ENCODE measurements at places on chromosomes 1 and 21.

DNA sequence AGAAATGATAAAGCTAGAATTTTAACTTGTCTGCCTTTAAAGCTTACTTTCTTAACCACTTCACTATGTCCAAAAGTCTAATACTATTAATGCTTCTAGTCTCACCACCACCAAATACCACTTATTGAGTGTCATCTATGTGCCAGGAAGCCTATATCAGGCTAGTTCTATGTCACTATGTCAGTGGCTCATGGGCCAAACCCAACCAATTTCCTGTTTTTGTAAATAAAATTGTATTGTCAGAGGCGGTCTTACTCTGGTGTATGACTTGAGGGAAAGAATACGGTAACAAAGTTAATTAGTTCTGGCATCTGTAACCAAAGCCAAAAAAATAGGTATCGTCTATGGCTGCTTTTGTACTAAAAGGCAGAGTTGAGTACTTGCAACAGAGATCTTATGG, 14.8 kb downstream of the F5 start:
- DNase-seq: no peak

- DNase-seq: no peak
Measured at GRCh38 chr1:14757286-14757625, 158.8 kb downstream of the KAZN start.

DNA sequence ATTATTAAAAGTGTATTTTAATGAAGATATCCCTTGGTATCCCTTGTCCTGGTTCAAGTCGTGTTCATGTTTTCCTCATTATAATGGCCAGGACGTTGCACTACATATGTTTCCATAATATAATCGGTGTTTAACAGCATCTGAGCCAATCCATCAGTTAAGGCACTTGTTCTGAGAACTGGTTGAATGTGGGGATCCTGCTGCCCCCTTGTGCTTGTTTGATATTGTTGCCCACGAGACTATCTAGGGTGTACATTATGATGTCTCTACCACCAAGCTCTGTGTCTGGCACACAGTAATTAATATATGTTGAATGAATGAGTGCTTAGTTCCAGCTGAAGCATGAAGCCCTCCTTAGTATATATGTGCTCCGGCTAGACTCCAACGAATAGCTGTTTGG, 193.0 kb downstream of the CACNA1E start:
- no peak for DNase-seq

DNA sequence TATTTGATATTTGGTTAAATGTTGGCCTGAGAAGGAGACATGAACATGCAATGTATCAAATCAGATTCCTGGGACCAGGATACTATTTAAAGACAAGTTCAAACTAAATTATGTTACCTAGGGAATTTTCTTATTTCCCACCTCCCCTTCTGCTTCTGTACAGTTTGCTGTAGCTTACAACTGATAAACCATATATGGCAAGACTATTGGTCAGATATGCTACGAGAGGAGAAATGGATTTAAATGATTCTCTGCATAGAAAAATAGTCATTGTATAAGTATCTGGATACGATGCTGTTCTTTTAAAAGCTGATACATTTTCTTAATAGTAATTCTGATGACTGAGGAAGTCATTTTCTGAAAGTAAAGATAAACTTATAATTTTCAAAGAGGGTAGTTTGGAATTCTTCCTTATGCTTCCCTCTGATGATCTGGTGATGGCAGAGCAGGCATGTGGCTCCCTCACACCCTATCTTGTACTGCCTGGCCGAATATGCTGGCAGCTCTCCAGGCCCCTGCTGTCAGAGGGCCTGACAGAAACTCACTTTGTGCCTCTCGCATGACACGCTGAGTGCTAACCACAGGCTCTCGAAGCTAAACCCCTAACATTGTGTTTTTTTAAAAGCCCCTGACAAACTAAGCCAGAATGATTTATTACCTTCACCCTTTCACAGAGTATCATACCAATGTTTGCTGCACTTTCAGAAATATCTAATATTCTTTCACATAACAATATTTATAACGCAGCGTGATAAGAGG, 19.4 kb downstream of the RRP15 start:
- no peak for DNase-seq

- DNase-seq: no peak
Measured at GRCh38 chr1:87178441-87178840, 150.2 kb upstream of the LMO4 start.

DNA sequence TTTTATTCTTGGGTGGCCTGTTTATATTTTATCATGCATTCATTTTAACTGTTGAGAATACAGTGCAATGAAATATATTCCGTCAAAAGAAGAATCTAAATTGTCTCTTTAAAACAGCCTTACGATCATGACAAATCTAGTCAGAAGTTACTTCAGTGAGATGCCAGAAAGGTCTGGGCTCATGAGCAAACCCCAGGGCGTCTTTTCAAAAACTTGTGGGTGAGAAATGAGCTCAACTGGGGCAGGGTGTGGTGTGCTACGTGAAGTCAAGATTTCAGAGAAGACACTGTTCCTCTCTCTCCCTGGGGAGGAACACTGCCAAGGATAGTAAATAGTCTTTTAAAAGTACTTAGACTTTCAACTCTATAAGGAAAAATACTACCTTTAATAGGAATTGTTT, 13.4 kb upstream of the UAP1 start:
- DNase-seq: no peak

DNA sequence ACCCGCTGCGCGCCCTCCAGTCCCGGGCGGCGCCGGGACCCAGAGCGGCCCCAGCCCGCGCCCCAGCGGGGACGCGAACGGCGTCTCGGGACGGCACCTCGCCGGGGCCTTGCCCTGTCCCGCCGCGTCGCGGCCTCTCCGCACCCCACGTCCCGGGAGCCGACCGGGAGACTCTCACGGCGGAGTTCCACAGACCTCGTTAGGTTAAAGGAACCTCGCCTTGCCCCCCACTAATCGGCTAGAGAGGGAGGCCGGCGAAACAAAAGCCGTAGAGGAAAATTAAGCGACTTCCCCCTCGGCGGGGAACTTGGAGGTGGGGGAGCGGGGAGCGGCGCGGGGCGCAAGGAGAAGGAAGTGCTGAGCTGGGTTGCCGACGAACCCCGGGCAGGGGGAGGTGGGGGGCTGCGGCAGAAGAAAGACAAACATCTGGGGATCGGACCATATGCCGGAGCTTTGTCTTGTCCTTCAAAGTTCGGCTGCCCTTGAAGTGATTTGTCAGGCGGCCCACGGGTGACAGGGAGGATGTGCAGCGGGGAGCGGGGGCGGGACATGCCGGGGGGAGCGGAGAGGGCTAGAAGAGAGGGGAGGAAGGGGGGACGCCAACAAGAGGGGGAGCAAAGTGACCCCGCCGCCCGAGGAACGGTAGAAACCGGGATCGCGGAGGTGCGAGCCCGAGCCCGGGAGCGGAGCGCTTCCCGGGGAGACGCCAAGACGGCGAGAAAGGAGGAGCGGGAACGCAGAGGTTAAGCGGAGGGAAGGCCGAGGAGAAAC, 120.0 kb upstream of the RRP15 start:
- DNase-seq: no peak

GRCh38 chr1:201375169-201375568, 2.3 kb downstream of the TNNT2 start:
- DNase-seq: no peak

DNA sequence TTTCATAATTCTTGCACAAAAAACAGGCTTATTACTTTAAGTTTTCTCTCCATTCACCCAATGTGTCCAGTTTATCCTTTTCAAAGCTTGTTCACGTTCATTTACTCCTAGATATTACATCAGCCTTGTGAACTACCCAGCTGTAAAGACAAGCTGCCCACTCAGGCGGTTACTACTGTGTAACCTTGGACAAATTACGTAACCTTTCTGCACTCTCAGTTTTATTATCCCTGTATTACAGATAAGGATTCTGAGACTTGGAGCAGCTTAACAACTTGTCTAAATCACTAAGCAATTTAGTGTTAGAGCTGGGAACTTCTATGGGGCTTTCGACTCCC, 20.5 kb upstream of the LPAR3 start:
- no peak for DNase-seq

DNA sequence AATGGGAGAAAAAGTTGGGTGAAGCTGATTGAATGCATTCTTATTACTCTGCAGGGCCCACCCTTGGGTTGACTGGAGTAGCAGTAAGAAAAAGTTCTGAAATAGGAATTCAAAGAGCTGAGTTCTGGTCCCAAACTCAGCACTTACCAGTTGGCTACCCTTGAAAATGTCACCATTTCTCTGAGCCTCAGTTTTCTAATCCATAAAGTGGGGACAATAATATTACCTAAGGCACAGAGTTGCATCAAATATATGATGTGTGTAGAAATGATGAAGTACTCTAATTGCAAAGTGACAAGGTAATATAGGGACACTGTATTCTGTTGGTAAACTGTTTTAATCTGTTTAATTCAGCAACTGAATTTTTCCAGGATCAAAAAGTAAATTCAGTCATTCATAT, 1.2 kb downstream of the LRRC52 start:
- DNase-seq: no peak

DNA sequence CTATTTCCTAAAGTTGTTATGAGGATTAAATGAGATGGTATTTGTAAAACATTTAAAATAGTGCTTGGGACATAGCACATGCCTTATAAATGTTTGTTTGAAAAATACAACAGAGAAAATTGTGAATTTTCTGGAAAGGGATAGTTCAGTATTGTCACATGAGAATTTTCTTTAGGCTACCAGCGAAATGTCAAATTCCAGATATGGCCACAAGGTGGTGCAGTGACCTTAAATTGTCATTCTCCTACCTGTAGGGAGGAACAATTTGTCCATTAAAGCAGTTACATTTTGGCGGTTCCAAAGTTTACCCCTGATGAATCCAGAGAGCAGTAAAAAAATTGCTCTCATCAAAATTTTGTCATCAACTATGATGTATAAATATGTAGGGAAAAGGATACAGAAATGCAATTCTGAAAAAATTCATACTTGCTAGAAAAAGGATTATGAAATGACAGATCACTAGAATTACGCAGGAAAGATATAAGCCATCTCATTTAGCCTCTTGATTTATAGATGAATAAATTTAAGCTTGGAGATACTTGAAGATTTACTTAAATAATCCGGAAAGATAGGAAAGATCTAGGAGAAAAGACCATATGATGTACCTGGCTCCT, 50.2 kb upstream of the TSHB start:
- DNase-seq: no peak

GRCh38 chr1:237701534-237701933, 189.2 kb downstream of the ZP4 start:
- DNase-seq: no peak

- DNase-seq: no peak
Measured at GRCh38 chr1:8992936-8993687, 33.1 kb downstream of the SLC2A7 start.

- no peak for DNase-seq
Measured at GRCh38 chr1:29544406-29544805, 308.1 kb downstream of the PTPRU start.

GRCh38 chr1:236083650-236084385, 18.9 kb upstream of the NID1 start:
- no peak for DNase-seq

GRCh38 chr21:41691205-41692184, 75.4 kb downstream of the RIPK4 start:
- DNase-seq: no peak

- no peak for DNase-seq
Measured at GRCh38 chr1:72942008-72942407, 659.7 kb upstream of the NEGR1 start.

DNA sequence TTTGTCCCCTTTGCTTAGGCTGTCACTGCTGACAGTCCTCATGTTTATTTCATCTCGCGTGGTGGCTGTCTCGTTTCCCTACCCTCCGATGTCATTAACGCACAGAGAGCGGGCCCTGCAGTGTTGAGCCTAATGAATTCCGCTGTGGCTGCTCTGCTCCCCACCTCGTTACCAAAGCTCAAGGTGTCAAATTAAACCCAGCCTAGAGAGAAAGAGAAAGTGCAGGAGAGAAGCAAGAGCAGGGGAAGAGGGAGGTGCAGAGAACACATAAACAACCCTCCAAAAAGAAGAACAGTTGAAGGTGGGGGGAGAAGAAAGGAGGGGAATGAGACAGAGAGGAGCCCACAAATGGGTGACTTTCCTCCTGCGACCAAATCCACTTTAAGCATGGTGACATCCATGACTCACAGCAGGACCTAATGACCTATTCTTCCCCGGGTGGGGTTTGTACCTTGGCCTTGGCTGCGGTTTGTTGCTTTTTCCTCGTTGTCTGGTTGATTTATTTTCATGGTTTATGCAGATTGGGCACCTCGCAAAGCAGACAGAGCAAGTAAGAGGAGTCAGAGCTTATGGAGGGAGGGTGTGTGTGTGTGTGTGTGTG, 92.5 kb downstream of the PBX1 start:
- DNase-seq: no peak

DNA sequence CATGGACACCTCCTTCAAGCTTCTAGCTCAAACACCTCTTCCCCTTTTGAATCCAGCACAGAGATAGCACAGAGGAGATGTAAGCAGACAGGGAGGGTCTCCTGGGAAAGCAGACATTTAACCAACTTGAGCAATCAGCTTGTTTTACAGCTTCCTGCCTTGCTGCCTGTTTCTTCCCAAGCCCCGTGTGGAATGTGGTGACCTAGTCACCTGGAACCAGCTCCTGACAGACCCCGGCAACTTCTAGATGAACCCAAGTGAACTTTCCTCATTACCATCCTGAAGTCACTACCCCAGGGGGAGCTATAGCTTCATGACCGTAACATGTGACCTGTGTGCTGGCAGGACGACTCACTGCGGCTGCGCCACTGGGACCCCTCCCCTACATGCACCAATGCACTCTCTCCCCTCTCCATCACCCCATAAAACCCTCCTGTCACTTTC, 24.1 kb upstream of the TTF2 start:
- DNase-seq: no peak

GRCh38 chr1:174534789-174535188, 87.0 kb downstream of the GPR52 start:
- DNase-seq: no peak

GRCh38 chr1:15153184-15153841, at the start of gene TMEM51:
Gene TMEM51 (plus strand): TSS chr1:15153747. CDS start chr1:15215088, 61,341 bp downstream.
- peak; percentile 75 for DNase-seq

- no peak for DNase-seq
Measured at GRCh38 chr1:11886986-11887665, 28.4 kb upstream of the NPPB start.

GRCh38 chr1:167509587-167509986, 8.7 kb downstream of the CD247 start:
- no peak for DNase-seq

DNA sequence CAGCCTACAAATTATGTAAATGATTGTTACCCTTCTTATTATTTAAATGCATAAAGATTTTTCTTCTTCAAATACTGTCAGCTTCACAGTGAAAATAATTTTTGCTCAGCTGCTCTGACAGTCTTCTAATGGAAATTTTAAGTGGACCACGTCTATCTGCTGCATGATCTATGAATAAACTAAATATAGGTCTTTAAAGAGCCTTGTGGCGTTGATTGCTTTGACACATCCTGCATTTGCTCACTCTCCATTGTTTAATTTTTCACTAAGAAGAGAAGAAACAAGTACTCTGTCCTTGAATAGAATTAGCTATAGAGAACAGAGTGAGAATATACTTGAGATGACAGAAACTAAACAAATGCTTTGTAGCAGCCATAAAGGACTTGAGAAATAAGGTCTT, 826.1 kb downstream of the MRPL39 start:
- DNase-seq: no peak

GRCh38 chr1:232009741-232010140, 383.2 kb downstream of the DISC1 start:
- DNase-seq: no peak

- DNase-seq: no peak
Measured at GRCh38 chr1:177913762-177914540, 55.9 kb downstream of the SEC16B start.

Data from RWPE2 (cell line).